ENCODE measurements at places on chromosomes 16 and 17. TPM values are rescaled to one million over a fixed set of nuclear protein-coding genes. Genes with fewer than 3 reads are reported as not detected.

KSR1 gene
- 2.5 TPM for total RNA-seq

GRCh38 chr16:65947951-65948350 is 418.5 kb upstream of the CDH5 start:
- DNase-seq = no peak

- no peak for DNase-seq
Observed at GRCh38 chr17:80812362-80813088, 179.1 kb upstream of the CHMP6 start.

DNA sequence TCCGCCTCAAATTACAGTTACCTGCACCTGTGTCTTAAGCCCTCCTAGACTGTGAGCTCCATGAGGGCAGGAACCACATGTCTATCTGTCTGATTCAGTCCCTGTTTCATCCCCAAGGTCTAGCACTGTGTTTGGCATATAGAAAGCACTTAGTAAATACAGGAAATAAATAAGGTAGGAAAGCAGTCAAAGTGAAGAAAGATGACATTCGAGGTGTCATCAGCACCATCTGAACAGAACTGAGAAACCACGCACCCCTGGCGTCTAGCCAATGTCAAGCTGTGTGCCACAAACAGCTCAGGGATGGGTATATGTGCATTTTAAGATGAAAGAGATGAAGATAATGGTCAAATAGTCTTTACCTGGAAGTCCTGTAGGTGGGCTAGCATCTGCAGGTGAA is 79.6 kb upstream of the ATP2A3 start:
- no peak for DNase-seq

GRCh38 chr16:12287796-12288536 is 311.4 kb downstream of the SNX29 start:
- no peak for DNase-seq

GRCh38 chr17:81838753-81839255 is 4.0 kb upstream of the PPP1R27 start:
- no peak for DNase-seq

NOTUM gene
- not detected for total RNA-seq

- DNase-seq = peak; percentile 40
Observed at GRCh38 chr17:63740464-63741142, 996 bp downstream of the STRADA start.

DNA sequence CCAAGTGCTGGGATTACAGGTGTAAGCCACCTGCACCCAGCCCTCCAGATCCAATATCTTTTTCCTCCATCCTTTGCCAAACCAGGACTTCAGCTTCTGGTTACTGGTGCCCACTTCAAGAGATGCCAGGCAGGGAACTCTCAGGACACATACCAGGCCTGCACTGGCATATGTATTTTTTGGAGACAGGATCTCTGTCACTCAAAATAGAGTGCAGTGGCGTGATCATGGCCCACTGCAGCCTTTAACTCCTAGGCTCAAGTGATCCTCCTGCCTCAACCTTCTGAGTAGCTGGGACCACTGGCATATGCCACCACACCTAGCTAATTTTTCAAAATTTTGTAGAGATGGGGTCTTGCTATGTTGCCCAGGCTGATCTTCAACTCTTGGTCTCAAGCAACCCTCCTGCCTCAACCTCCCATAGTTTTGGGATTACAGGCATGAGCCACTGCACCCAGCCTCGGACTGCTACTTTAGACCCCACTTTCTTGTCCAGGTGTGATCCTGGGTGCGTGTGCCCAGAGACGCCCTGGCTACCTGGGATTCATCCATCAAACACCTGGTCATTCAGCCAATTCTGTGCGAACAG is 55.8 kb downstream of the BMERB1 start:
- DNase-seq = no peak

TMEM88 gene
- total RNA-seq = not detected

CFAP52 gene
- not detected for total RNA-seq
